ENCODE measurements at places on chromosomes 6 and 20.
A peak's percentile ranks its signal among the peaks of the same experiment; 100 is the strongest.

DNA sequence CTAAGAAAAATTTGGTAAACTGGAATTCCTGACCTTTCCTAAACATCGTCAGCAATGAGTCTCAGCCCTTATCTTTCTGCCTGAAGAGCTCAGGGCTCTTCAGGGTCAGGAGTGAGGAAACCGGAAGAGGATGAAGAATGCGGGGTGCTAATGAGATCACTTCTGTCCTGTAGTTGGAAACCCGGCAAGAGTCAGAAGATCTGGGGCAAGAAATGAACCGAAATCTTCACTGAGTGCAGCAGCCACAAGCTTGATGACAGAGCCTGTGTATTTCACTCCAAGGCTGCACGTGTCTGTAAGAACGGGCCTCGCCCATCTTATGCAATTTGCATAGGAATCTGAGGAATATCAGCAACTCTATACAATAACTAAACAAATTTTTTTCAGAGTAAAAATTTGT, 60.4 kb upstream of the QKI start:
- no peak for DNase-seq

DNA sequence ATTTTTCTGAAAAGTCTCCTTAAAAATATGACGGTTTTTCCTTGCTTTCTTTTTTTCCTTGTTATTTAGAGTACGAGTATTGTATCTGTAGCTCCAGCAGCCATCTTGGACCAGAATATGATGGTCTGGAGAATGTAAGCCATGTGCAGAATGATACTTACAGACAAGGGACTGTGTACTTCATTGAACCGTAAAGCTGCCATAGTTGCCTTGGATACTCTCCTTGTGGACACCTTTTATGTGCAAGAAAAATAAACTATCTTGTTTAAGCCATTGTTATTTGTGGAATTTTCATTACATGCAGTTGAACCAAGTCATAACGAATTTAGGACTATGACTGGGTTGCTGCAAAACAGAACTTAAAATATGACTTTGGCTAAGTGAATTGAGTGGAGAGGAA, 485.8 kb upstream of the CITED2 start:
- DNase-seq, result no peak

DNA sequence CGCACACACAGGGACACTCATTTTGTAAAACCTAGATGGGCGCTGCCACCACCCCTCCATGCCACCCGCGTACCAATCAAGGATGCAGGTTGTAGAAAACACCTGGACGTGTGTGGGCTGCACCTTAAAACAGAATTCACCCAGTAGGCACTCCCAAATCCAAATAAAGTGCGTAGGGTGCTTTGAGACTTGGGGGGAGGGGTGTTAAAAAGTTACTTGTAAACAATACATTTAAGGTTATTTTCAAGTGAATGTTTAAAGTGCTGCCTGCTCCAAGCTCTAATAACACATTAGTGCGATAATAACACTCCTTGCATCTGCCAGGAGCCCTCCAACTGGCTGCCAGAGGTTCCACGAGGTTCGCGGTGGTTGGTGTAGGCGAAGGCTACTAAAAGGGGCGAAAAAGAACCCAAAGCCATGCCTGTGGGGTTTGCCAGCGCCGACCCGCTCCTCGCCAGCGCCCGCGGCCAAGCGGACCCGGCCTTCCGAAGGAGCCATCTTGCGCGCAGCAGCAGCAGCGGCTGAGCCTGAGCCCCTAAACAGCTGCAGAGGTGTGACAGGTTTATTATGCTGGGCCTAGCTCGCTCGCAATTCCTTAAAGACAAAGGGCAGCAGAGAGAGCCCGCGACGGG, 11.5 kb downstream of the FOXC1 start:
- DNase-seq, result no peak

- DNase-seq, result no peak
Observed at GRCh38 chr20:54082100-54082499, 11.7 kb upstream of the BCAS1 start.

GRCh38 chr6:158595223-158595622, 35.3 kb downstream of the TMEM181 start:
- peak; percentile 38 for DNase-seq

GRCh38 chr20:52975029-52975732, 3.0 kb downstream of the TSHZ2 start:
- DNase-seq, result no peak

- no peak for DNase-seq
Observed at GRCh38 chr6:20943922-20944321, 409.7 kb downstream of the CDKAL1 start.

DNA sequence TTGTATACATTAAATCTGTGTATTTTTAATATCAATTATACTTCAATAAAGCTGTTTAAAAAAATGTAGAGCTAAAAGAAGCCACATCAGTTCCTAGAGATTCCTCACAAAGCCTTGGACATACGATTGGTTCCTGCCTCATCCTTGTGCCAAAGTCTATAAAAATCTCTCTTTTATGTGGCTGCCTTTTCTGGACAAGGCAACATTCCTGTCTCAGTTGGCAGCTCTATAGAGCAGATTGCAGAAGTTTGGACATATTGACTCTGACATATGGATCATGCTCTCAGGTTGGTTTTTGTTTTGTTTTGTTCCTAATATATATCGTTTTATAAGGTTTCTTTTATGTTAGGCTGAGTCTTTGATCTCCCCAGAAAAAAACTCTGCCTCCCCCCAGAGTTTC, 148.9 kb downstream of the MAFB start:
- no peak for DNase-seq

DNA sequence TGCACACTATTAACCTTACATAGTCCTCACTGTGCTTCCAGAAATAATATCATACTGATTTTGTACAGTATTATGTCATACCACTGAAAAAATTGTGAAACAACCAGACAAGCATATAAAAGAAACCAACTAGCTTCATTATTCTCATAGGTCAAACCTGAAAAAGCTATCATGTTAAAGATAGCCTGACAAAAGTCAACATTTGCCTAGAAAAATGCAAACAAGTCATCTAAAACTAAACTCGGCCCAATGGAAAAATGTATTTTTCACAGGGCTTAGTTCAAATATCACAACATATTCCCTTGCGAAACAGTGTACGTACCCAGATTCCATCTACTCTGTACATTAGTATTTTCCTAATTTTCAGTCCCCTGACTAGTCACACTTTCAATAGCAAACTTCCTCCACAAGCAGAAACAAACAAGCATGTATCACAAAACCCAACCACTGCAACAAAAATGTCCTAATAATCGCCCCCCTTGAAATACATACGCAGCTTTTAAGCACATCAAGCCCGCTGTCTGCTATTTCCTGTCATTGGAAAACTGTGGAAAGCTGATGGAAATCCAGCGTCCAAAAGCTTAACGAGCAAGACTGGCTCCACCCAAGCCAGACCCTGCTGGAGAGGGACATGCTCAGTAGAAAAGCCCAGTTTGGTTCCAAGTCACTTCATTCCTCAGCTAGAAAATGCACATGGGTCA, 93.1 kb downstream of the EPB41L2 start:
- DNase-seq, result no peak

GRCh38 chr6:110067837-110068591, 89.9 kb downstream of the GPR6 start:
- no peak for DNase-seq

DNA sequence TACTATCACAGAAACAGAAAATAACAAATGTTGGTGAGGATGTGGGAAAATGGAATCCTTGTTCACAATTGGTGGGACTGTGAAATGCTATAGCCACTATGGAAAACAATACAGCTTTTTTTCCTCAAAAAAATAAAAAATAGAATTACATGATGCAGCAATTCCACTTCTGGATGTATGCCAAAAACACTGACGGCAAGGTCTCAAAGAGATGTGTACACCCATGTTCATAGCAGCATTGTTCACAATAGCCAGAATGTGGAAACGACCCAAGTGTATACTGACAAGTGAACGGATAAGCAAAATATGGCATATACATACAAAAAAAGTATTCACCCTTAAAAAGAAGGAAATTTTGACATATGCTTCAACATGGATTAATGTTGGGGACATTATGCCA, 213.4 kb downstream of the KHDC1L start:
- DNase-seq, result no peak

GRCh38 chr20:41170386-41171105, 33.2 kb downstream of the PLCG1 start:
- peak; percentile 13 for DNase-seq

DNA sequence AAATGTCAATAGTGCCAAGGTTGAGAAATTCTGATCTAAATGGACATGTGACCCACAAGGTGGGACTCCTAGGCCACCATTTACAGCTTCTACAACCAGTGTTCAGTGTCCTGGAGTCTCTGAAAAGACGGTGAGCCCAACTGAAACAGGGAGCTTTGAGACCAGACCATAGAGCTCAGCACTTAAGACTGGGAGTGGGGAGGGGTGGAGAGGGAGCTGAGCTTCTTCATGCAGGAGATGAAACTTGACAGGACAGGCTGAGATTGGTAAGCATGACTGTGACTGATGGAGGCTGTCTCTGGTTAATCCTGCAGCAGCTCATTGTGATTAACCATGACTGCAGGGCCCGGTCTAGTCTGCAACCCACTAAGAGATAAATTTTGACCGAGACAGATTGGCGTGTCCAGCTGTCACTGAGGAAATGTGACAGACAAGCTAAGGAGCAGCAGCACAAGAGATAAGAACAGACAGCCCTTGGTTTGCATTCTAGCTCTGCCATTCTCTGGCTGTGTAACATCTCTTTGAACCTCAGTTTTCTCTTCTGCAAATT, 1.4 kb upstream of the AAR2 start:
- DNase-seq, result no peak

DNA sequence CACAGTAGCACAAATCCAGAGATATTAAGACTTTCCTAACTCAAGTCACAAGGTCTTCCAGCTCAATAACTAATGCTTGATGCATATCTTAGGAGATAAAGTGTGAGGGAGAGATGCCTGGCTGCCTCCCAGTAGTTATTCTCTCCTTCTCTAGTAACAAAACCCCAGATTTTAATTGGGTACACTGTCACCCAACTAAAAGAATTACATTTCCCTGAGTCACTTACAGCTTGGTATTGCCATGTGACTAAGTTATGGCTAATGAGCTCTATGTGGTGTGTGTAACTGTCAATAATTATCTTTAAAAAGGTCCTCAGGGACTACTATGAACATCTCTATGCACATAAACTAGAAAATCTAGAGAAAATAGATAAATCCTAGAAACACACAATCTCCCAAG, 32.0 kb downstream of the KIF6 start:
- no peak for DNase-seq

DNA sequence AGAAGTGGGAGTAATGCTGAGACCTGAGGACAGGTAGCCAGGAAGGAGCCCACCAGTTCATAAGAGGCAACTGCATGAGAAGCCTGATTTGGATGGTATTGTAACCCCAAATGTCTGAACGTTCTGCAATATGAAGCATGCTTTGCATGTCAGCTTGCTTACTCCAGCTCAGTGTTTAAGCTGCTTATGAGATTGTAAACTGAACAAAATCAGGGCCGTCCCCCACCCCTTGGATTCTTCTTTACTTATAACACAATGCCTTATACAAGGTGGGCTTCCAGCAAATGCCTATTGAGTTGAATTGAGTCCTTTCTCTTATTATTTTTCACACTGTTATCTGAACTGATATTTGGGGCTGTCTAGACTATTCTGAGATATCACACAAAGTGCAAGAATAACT, 761.3 kb downstream of the KIF16B start:
- DNase-seq, result no peak

- peak; percentile 89 for DNase-seq
Observed at GRCh38 chr6:17705778-17706579, 746 bp downstream of the NUP153 start.

DNA sequence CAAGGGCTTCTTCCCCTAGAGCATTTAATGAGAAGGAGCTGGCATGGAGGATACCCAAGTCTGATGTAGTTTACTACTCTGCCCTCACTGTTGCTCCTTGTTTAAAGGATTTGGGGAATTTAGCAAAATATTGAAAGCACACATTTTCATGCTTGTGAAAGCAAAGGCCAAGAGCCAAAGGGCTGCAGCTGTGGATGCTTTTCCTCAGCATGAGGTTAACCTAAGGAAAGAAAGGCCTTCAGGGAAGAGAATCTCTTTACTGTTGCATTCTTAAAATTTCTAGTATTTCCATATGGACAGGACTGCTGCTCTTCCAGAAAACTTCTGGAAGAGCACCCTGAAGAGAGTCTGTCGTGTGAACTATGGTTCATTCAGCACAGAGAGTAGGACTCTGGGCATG, 45.9 kb upstream of the SASH1 start:
- DNase-seq, result no peak

- DNase-seq, result no peak
Observed at GRCh38 chr6:85273046-85273445, 176.8 kb upstream of the NT5E start.
